ENCODE measurements at places on chromosomes 3 and 15.
A peak's percentile ranks its signal among the peaks of the same experiment; 100 is the strongest.

DNA sequence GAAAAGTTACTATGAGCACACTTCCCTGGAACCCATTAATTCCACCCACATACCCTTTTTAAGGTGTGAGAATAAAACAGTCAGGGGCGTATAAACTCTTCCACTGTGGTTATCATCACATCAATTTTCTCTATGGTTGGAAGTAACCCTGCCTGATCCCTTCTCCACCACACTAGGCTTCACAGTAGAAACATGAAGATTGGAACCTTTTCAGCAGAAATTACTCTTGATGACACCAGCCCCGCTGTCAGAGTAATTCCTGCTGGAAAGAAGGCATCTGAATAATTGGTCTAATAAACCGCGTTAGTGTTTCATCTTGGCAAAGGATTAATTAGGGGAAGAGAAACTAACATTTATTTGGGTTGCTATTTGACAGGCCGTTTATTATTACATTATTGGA lies 278.4 kb downstream of the MFSD1 start:
- H3K36me3 ChIP-seq, result no peaks in the 10 kb centered on the region
- no peak overlapping the region for H3K27ac ChIP-seq
- no peak overlapping the region for H3K4me3 ChIP-seq

- H3K36me3 ChIP-seq, result no peaks in the 10 kb centered on the region
- H3K27ac ChIP-seq, result no peak overlapping the region
- no peak overlapping the region for H3K4me3 ChIP-seq
Observed at GRCh38 chr15:46523701-46524100, 888.9 kb downstream of the SQOR start.

- no peak overlapping the region for H3K4me3 ChIP-seq
- no peak for DNase-seq
- H3K36me3 ChIP-seq, result no peaks in the 10 kb centered on the region
- H3K27ac ChIP-seq, result no peak overlapping the region
Observed at GRCh38 chr3:184795522-184796190, 16.3 kb upstream of the VPS8 start.

DNA sequence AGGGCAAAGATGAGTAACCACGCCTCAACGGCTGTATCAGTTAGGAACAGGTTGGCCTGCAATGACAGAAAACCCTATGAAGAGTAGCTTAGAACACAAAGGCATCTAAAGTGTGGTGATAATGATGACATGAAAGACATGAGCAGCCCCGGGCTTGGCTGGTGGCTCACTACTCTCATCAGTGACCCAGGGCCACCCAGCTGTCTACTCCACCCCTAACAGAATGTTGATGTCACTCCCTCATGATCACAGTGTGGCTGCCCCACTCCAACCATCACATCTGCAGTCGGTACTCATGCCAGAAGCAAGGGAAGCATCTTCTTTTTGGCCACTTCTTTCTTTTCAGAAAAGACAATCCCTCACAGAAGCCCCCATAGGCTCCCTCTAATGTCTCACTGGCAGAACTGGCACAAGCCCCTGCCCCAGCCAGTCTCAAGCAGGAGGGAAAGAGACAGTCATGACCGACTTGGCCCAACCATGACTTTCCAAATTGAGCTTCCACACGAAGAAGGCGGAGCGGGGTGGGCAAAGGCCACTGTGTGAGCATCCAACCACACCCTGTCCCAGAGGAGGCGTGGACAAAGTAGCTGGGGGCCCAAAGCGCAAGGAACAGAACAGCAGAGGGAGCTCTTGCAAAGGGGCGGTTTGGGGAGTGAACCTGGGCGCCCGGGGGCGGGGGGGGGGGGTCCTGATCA lies 72.0 kb upstream of the IQSEC1 start:
- peaks cover 11% of the 10 kb centered on the region for H3K4me1 ChIP-seq
- DNase-seq, result no peak
- no peaks in the 10 kb centered on the region for H3K36me3 ChIP-seq
- H3K27me3 ChIP-seq, result peaks cover 15% of the 10 kb centered on the region
- H3K4me3 ChIP-seq, result no peak overlapping the region
- no peak overlapping the region for H3K27ac ChIP-seq

DNA sequence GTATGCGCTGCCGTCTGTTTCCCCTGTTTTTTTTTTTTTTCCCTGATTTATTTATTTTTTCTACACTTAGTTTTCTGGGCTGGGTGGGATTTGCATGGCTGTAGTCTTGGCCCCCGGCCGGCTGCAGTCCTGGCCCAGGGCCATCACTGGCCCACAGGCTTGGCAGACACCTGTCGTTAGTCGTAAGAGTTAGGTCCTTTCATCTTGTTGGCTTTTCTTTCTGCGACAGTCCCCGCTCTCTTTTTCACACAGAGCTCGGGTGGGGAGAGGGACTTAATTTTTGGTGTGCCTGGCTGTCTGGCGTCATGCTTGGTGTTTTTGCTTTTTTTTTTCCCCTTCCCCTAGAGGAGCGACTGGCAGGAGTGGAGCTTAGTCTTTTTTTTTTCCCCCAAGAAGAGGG lies 183.4 kb downstream of the KLF13 start:
- H3K4me3 ChIP-seq, result no peak overlapping the region
- no peak overlapping the region for H3K27ac ChIP-seq
- peaks cover 4% of the 10 kb centered on the region for H3K27me3 ChIP-seq
- DNase-seq, result no peak

GRCh38 chr3:8962226-8962861 lies 928 bp downstream of the RAD18 start:
- peak overlapping the region; percentile 97 for H3K4me3 ChIP-seq
- H3K27ac ChIP-seq, result peak overlapping the region; percentile 98
- H3K4me1 ChIP-seq, result peaks cover 30% of the 10 kb centered on the region
- peaks cover 17% of the 10 kb centered on the region for H3K36me3 ChIP-seq
- DNase-seq, result no peak

DNA sequence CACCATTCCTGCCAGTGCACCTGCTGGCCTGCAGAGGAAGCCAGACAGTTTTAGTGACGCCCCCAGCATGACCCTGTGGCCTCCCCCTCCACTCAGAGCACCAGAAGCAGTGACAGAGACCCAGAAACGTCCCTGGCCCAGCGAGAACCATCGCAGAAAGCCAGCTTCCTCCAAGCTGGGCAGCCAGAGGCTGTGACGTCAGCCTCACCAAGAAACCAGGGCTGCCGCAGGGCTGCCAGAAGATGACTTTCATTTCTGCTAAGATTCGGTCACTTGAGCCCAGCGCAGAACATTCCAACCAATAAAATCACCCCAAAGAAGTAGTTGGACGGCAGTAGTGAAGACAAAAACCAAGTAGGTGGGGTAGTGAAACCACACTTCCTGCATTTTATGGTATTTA lies 29.6 kb upstream of the RPL32 start:
- no peak for DNase-seq
- H3K27me3 ChIP-seq, result peaks cover 21% of the 10 kb centered on the region
- H3K4me1 ChIP-seq, result peaks cover 20% of the 10 kb centered on the region

GRCh38 chr3:168497741-168498140 lies 402.0 kb upstream of the GOLIM4 start:
- no peak overlapping the region for H3K27ac ChIP-seq
- H3K36me3 ChIP-seq, result no peaks in the 10 kb centered on the region

GRCh38 chr3:32128936-32129335 lies 22.5 kb downstream of the GPD1L start:
- H3K4me1 ChIP-seq, result peaks cover 11% of the 10 kb centered on the region
- H3K4me3 ChIP-seq, result no peak overlapping the region
- DNase-seq, result no peak
- H3K27me3 ChIP-seq, result no peaks in the 10 kb centered on the region

GRCh38 chr3:38984110-38984509 lies 67.6 kb downstream of the SCN11A start:
- H3K4me3 ChIP-seq, result no peak overlapping the region
- DNase-seq, result no peak
- no peak overlapping the region for H3K27ac ChIP-seq

GRCh38 chr3:160870327-160870726 lies 114.3 kb downstream of the PPM1L start:
- no peaks in the 10 kb centered on the region for H3K27me3 ChIP-seq
- no peak overlapping the region for H3K4me3 ChIP-seq
- no peak overlapping the region for H3K27ac ChIP-seq
- DNase-seq, result no peak

GRCh38 chr15:92527197-92527596 lies 128.4 kb downstream of the FAM174B start:
- no peaks in the 10 kb centered on the region for H3K4me1 ChIP-seq
- H3K27me3 ChIP-seq, result peaks cover 23% of the 10 kb centered on the region
- no peak for DNase-seq
- H3K4me3 ChIP-seq, result no peak overlapping the region
- H3K36me3 ChIP-seq, result no peaks in the 10 kb centered on the region

DNA sequence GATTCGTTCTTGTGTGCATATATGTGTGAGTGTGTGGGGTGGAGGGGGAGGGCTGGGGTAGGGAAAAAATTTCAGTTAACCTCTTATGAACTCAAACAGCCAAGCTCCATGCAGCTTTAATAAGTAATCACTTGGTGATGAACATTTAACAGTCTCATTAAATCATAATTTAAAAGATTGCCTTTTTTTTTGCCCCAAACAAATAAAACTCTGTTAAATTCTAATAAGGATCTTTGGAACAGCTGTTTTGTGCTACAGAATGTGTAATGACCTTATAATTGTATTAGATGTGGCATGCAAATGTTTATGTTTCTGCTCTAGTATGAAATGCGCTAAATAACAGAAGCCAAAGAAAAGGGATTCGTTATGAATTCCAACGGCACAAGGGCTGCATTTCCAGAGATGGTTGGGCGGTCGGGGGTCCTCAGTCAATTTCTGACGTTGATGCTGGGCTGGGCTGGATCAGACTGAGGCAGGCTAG lies 80.0 kb upstream of the RORA start:
- no peak overlapping the region for H3K27ac ChIP-seq
- H3K4me3 ChIP-seq, result no peak overlapping the region
- H3K4me1 ChIP-seq, result no peaks in the 10 kb centered on the region
- H3K36me3 ChIP-seq, result no peaks in the 10 kb centered on the region
- no peak for DNase-seq

DNA sequence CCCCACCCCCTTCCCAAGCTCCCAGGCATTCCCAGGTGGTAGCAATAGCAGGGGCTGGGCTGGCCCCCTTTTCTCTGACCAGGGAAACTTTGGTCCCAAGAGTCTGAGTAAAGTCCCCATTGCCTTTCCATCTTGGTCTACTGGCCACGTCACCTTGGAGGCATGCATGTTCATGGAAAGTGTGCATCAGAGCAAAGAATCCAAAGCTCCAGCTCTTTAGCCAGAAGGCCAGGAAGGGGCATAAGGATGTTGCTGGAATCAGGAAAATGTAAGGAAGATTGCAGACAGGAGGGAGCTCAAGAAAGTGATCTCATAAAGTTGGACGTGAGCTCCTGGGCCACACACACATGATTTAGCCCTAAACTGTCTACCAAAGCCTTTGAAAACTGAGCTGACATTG lies 63.6 kb downstream of the KBTBD12 start:
- no peak for DNase-seq
- H3K4me1 ChIP-seq, result no peaks in the 10 kb centered on the region
- H3K27ac ChIP-seq, result no peak overlapping the region

- H3K36me3 ChIP-seq, result no peaks in the 10 kb centered on the region
- no peaks in the 10 kb centered on the region for H3K4me1 ChIP-seq
- no peak overlapping the region for H3K4me3 ChIP-seq
- no peaks in the 10 kb centered on the region for H3K27me3 ChIP-seq
- no peak overlapping the region for H3K27ac ChIP-seq
- no peak for DNase-seq
Observed at GRCh38 chr3:170726976-170727661, 141.2 kb upstream of the SLC7A14 start.
